GM23248 (cell line): ENCODE measurements at places on chromosomes 4 and X.

GRCh38 chrX:30504309-30504708 is 73.3 kb downstream of the TASL start:
- DNase-seq = peak; percentile 38

DNA sequence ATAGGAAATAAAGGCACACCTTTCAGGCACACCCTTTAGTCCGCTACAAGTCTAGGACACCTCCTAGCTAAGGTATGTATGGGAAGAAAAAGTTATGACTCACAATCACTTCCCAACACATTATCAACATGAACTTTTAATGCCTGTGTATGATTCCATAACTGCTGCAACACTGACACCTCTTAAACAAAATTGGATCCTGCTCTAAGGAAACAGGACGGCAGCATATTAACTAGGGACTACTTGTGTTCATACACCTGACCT is 2.4 kb upstream of the PPP3CA start:
- DNase-seq = peak; percentile 13

DNA sequence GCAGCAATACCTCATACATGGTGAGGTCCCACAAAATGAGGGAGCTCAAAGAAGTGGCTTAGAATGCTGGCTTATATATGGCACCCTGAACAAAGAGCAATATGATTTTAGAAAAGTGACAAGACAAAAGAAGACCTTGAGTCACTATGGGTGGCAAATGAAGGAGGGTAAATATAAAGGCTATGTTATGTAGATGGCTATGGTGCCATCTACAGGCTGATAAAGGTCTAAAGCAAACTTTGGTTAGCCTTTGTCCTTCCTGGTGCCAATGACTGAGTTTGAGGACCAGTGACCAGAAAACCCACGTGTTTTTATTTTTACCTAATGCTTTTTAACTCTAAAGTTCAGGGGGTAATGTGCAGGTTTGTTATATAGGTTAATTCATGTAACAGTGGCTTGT is 151.8 kb downstream of the CCNG2 start:
- peak; percentile 71 for DNase-seq

DNA sequence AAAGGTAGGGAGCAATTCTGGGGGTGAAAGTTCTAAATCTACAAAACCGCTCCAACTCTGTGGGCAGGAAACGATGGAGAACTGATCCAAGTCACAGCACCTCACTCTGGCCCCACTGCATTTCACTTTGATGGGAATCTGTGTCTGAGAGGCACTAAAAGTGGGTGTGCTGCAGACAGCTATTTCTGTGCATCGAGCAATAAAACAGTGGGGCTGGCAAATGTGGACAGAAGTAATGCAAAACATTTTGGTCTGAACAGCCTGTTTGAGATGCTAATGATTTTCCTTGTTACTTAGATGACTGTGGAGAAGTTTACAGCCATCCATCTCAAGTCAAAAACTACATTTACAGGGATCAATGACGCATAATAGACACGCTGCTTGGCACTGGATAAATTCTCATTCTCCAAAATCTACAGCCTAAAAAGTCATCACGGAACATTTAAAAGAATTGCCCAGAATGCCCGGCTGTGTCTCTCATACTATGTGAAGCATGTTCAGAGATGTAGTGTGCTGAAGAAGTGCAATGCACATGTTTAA is 1671.6 kb upstream of the TENM3 start:
- DNase-seq = no peak

GRCh38 chr4:171118091-171118490 is 695.1 kb upstream of the GALNTL6 start:
- no peak for DNase-seq

GRCh38 chrX:41785685-41786084 is 61.7 kb downstream of the GPR82 start:
- DNase-seq = peak; percentile 47

- peak; percentile 40 for DNase-seq
Observed at GRCh38 chr4:4608214-4608537, 66.3 kb upstream of the STX18 start.

DNA sequence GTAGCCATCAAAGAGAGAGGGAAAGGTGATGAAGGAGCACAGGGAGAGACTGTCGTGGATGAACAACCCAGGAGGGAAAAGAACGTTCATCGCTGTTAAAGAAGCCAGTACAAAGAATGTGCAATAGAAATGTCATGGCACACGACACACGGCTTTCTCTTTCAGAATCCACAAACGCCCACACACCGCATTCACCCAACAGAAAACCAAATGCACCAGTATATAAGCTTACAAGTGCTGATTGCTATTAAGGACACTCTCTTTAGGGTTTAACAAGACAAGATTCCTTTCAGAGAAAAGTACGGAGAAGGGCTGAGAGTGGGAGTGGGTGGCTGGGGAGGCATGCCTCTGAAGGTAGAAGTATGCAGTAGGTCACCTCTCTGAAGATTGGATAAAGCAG is 80.2 kb downstream of the C4orf51 start:
- DNase-seq = no peak

GRCh38 chr4:100079264-100079663 is 111.0 kb downstream of the DDIT4L start:
- DNase-seq = no peak
